Iris pigment epithelial cell (primary cell): ENCODE measurements at places on chromosomes 16 and 17.

DNA sequence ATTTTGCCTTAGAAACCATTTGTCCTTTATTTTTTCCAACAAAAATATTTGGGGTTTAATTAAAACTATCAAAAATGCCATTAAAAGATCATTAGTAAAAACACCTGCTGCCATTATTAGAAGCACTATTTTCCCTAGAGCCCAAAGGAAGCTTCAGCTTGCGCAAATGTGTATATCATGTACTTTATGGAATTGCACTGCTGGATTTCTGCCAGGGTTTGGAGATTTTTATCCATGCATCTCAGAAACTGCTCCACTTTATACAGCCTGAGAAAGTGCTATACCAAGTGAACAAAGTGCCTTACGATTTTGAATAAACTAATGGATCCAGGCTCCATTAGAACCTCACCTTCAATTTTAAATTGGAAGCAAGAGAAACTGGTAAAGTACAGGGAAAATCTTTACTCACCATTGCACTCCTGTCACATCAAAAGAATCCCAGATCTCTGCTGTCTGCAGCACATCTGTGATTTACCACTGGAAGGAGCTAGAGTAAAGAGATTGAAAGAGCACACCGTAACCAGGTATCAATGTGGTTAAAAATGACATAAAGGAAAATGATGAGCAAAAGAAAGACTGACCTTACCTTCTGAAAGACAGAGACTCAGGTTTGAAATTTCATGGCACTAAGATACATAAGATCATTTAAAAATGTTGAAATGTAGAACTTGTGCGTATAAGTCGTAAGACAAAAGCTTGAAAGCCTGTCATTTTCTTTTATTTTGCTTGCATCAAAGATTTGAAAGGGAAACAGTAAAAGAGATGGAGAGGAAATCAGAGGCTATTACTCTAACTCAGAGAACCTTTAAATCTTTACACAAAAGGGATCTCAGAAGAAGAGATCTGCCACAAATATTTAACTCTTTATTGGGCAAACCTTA lies 678.1 kb upstream of the GOT2 start:
- peak; percentile 6 for DNase-seq

DNA sequence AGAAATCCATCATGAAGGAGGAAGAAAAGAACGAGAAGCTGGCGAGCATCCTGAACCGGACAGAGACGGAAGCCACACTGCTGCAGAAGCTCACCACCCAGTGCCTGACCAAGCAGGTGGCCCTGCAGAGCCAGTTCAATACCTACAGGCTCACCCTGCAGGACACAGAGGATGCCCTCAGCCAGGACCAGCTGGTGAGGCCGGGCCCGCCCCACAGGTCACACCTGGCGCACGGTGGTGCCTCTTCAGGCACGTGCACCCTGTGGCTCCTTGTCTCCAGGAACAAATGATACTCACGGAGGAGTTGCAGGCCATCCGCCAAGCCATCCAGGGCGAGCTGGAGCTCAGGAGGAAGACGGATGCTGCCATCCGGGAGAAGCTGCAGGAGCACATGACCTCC lies 19.8 kb upstream of the GAA start:
- no peak for DNase-seq

DNA sequence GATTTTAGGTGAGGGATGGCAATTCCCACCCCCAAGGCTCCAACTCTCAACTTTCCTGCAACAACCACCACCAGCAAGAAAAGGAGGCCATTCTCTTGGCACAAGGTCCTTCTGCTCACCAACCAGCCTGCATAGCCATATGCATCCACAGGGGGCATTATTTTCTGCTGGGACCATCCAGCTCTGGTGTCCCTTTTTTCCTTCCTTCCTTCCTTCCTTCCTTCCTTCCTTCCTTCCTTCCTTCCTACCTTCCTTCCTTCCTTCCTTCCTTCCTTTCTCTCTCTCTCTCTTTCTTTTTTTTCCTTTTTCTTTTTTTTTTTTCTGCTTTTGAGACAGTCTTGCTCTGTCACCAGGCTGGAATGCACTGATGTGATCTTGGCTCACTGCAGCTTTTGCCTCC lies 21.1 kb upstream of the COX10 start:
- no peak for DNase-seq

GRCh38 chr16:77834635-77835540 lies 46.5 kb downstream of the VAT1L start:
- DNase-seq, result peak; percentile 65

DNA sequence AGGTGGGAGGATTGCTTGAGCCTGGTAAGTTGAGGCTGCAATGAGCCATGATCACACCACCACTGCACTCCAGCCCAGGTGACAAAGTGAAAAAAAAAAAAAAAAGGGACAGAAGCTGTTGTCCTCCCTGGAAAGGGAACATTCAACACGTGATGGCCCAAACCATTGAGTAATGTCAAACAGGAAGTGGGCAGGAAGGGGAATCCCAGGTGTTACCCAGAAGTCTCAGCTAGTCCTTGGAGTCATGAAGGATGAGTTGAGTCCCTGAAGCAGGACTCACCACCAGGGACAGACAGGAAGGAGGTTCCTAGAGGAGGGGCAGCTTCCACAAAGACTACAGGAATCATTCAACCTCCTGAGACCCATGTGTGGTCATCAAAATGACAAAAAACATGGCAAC lies 19.8 kb upstream of the CMIP start:
- DNase-seq, result no peak

DNA sequence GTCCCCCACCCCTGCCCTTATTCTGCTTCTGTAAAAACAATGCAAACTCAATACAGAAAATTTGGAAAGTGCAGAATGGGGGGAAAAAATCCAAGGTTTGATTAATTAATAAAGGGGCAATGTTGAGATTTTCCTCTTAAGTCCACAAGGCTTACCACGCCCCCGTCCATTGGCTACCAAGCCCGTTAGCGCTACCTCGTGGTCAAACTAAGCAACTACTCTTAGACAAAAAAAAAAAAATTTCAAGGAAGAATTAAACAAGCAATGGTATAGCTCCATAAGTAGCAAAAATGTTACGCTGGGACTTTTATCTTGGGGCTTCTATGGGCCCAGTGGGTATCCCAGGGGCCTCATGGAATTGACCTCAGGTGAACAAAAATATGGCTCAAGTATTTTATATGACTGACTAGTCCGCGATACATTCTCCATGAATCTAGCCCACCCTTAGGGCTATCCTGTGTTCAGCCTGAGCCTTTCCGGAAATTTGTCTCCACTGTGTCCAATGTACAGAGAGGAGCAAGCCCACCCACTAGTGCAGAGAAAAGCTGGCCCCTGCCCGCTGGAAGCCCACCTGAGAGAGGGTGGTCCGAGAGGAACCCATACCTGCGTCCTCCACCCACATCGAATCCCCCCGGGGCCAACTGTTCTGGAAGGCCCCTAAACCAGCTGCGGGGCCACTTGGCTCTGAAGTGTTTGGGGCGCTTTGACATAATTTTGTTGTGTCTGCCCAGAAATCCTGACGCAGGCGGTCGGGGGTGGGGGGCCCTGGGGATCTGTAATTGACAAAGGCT lies 19.1 kb upstream of the TEX2 start:
- DNase-seq, result peak; percentile 78

- peak; percentile 17 for DNase-seq
These were observed 10.8 kb downstream of the TP53 start for GRCh38 chr17:7676533-7676932.

DNA sequence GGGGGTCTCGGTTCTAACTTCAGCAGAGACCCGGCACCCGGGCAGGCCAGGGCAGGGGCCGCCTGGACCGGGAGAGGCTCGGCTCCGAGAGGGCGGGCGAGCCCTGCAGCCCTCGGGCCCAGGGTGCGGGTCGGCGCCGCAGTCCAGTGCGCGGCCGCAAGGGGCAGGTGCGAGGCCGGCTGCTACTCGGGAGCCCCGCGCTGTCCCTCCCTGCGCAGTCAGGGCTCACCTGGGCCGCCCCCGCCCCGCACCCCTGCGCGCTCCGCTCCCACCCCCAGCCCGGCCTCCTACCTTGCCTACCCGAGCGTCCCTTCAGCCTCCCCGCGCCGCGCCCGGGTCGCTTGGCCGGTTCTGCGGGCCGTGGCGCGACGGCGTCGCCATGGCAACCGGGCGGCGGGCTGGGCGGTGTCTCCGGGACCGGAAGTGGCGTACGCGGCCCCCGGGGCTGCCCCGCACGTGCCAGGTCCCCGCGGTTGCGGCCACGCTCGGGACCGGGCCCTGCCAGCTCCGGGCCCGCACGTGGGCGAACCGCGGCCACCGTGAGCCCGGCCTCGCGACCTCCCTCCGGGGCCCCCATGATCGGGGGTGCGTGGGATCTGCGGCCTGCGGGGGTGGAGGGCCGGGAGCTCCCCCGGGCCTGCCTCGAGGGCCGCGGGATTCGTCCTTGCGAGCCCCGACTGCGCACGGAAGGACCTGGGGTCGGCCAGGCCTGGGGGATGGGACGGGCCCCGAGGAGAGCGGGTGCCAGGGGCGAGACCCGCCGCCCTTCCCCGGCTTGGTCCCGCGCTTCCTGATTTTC lies at the start of gene CYB561:
CYB561 (minus strand) TSS at position 353 of the 799 bp plus-strand sequence. CDS start 8,759 bp downstream, outside the sequence.
- DNase-seq, result peak; percentile 49

GRCh38 chr16:14280541-14280940 lies 209.4 kb downstream of the MRTFB start:
- DNase-seq, result no peak

DNA sequence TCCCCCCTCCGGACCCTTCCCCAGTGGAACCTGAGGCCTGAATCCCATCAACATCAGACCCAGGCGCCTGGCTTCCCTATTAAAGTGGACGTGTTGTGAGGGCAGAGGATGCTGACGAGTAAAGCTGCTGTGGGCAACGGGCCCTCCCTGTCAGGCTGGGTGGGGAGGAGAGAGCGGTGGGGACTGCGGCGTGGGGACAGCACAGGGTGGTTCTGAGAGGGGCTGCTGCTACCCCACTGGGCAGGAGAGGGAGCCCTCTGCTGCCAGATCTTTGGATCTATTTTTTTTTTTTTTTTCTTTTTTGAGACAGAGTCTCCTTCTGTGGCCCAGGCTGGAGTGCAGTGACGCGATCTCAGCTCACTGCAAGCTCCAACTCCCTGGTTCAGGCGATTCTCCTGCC lies 5.9 kb downstream of the CA5A start:
- no peak for DNase-seq

GRCh38 chr16:66740010-66740409 lies 11.4 kb downstream of the DYNC1LI2 start:
- DNase-seq, result peak; percentile 43

GRCh38 chr17:40241252-40241834 lies 22.2 kb downstream of the WIPF2 start:
- no peak for DNase-seq

- no peak for DNase-seq
These were observed 394 bp upstream of the PRM3 start for GRCh38 chr16:11273721-11274324.

DNA sequence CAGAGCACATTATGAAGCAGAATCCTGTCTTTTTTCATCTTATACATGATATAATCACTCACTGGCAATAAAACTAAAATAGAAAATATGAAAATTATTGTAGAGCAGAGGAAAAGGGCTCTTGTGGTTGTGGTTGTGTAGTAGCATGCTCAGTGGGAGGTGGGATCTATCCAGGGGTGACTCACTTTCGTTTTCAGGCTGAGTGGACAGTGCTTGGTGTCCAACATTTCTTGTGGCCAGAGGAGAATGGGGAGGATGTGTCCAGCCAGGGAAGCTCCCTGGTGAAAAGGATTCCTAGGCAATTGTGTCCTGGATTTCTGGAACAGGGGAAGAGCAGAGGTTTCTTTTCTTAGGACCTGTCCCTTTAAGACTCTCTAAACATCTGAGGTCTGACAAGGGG lies 31.9 kb upstream of the CPHXL start:
- DNase-seq, result peak; percentile 65

DNA sequence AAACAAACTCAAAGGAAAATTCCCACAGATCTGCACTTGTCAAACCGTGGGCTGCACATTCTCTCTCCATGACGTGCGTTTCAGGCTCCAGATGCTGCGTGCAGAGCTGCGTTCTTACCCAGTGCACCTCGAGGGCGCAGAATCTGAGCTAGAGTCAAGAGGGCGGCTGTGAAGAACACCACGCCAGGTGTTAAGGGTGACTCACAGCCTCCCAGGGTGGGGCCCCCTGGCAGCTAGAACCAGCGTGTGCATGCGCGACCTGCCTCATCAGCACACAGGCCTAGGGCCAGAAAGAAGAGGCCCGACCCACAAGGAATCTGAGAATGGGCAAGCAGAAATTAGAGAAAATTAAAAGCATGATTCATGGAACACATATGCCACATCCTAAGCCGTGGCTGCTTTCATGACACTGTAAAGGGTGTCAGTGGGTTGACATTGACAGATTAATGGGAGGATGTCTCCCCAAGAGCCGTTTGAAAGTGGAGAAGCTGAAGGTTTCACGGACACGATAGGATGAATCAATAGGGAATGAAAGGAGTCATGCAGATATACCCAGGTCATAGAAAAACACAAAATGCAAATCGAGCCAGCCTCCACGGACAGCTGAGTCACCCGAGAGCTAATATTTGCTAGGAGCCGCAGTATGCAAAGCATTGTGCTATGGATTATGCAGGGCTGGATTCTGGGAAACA lies 29.0 kb downstream of the MARCHF10 start:
- peak; percentile 97 for DNase-seq

DNA sequence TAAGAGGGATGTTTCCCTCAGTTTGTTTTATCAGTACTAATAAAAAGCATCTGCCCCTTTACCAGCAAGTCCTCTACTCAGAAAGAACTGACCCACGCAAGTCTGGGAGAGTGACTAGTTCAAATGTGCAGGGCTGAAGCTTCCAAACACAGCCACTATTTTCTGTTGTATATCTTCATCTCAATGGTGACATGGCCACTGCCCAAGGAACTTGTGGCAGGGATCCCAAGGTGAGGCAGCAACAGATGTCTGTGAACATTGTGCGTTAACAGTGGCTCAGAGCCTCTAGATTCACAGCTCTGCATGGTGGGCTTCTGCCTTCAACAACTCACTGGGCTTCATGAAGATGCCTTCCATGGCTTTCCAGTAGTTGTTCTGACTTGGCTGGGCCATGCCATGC lies 3.7 kb upstream of the BLTP2 start:
- DNase-seq, result no peak

DNA sequence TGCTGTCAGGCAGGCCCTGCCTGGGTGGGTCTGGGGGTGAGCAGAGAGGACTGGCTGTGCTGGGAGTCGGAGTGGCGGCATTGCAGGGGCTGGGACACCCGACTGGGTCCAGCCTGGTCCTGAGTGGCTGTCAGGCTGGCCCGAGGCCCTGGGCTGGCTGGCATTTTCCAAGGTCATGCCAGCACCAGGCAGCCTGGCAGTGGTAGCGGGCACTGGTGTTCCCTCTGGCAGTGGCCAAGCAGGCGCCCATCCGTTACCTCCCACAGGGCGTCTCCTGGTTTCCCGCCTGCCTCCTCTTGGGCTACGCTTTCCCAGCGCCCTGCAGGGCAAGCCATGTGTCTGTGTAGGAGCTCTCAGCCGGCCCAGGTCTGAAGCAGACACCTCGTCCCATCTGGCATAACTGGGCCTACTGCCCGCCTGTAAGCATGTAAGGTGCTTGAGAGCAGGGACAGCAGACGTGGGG lies 5.7 kb upstream of the PKMYT1 start:
- DNase-seq, result no peak

DNA sequence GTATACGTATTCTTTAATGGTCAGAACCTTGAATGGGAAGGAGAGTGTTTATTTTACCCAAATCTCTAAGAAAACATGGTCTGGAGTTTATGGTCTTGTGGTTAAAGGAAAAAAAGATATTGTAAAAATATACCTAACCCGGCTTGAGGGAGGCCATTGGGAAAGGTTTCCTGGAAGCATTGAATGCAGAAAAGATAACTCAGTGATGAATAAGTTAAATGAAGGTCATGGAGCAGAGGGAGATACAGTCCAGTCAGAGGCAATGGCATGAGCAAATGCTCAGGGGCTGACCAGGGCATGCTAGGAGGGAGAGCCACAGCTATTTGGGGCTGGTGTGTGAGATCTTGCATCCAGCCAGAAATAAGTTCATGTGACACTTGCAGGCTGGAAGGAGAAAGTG lies 430.4 kb upstream of the CDH5 start:
- DNase-seq, result peak; percentile 11

- no peak for DNase-seq
These were observed 127.1 kb upstream of the PLCG2 start for GRCh38 chr16:81651758-81652718.
